ENCODE measurements at places on chromosomes 1 and 21.

- no peak for DNase-seq
Measured at GRCh38 chr1:112247036-112247597, 148.9 kb upstream of the CTTNBP2NL start.

- no peak for DNase-seq
Measured at GRCh38 chr1:225771661-225772322, 5.8 kb upstream of the SRP9 start.

DNA sequence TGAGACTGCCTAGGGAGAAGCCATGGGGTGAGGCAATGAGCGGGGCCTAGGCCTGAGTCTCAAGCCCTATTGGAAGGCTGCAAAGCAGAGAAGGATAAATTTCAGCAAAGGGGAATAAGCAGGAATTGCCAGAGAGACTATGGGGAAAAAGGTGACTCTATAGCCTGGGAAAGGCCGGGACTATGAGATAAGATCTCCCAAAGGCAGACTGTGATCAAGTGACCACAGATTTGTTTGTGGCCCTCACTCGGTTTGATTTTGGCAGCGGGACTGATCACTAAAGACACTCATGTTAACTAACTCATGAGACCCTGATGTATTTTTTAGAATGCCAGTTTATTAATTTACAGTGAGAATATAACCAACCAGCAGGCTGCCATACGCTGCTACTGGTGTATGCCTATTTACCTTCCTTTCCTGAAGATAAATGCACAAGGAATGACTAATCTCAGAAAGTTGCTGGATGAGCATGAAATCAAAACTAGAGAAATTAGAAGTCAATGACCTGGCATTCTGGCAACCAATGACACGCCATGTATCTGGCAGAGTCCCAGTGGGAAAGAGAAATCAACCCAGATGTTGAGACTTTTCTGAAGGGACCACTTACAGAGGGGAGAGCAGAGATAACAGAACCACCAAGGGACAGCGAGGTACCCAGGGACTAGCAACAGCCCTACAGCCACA is 4.3 kb downstream of the HSF2BP start:
- no peak for DNase-seq

DNA sequence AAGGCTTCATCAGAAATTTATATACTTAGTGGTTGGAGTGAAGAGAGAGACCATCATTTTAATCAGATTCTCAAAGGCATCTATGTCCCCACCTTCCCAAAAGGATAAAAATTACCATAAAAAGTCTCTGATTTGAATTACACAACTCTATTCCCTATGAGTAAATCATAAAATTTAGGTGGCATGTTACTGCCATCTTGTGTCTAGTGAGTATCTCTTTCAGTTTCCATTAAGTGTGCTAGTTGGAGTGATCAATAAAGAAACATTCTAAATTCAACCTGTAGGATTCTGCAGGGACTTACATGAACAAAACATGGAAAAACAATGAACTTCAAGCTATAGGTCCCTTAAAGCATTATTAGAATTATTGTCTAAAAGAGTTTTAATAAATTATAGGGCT is 655.4 kb downstream of the LTN1 start:
- DNase-seq = no peak

DNA sequence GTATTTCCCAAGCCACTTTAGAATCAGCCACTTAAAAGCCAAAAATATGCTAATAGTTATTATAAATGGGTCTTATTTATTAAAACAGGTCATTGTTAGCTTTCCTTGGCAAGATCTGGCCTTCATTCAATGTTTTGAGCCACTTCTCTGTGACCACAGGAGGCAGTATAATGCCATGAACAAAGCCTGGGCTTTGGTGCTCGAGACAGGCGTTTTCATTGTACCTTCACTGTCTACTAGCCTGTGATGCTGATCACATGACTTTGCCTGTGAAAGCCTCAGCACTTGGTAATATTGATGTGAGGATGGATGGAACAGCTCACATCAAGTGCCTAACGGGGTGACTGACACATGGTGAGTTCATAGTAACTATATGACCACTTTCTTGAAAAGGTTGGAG is 217.0 kb downstream of the RWDD3 start:
- DNase-seq = no peak

GRCh38 chr21:38219049-38219628 is 37.7 kb upstream of the KCNJ15 start:
- peak; percentile 5 for DNase-seq

DNA sequence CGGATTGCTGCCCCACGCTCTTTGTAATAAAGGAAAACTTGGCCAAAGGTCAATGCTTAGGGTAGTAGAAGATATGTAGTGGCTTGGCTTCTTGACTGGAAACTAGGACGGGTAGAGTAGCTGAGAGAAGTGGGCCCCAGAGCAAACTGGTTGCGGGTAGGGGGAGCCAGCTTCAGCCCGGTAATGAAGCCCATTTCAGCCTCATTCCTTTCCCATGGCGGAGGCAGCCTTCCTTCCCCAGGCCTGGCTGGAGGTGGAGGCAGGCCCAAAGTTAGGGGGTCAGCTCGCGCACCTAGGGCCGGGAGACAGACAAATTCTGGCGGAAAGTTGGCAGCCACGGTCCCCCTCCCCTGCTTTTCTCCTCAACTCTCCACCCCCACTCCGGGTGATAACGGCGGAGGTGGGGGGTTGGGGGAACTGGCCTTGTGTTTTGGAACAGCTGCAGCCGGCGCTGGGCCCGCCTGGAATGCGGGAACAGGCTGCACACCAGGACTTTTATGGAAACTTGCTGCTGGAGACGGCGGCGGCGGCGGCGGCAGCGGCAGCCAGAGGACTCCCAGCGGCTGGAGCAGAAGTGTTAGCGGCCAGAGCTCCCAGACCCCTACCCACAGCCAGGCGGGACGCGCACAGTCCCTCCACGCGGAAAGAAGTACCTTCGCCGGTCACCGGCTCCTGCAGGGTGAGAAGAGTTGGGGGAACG is at the start of gene NEXN:
TSS of gene NEXN (plus strand) at position 544 of the 700 bp plus-strand sequence. CDS start 27,483 bp downstream, outside the sequence.
- no peak for DNase-seq

- no peak for DNase-seq
Measured at GRCh38 chr1:207983044-207983635, 72.2 kb upstream of the CD34 start.

DNA sequence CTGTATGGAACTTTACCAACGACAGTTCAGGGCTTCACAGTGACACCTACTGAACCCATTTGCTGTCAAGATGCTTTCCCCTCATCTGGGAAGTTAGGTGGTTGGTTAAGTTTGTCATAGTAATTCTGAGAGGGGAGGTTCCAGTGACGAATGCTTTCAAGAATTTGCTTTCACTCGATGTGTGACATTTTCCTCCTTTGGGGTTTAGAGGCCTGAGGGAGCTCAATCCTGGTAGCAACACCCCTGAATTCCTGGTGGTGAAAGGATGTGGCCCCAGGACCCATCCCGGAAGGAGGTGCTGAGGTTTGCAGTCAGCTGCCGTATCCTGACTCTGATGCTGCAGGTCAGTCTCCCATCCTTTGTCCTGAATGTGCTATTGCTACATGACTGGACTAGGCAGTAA is 2.8 kb downstream of the PIGV start:
- no peak for DNase-seq

DNA sequence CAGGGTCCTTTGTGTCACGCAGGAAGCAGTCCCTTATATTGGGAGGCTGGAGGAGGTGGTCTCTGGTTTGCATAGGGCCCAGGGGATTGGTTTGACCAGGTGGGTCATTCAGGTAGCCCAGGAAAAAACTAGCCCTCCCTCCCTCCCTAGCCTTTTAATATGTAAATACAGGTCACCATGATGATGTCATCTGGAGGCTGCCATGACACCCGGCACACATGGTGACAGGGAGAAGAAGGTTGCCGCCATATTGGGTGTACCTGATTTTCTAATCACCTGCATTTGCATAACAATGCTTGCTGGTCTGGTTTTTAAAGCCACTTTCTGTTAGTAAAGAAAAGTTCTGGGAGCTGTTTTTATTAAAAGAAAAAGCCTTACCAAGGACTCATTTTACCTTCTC is 791.0 kb upstream of the ADGRL4 start:
- no peak for DNase-seq

- DNase-seq = no peak
Measured at GRCh38 chr1:65054481-65054880, 88.1 kb upstream of the JAK1 start.

DNA sequence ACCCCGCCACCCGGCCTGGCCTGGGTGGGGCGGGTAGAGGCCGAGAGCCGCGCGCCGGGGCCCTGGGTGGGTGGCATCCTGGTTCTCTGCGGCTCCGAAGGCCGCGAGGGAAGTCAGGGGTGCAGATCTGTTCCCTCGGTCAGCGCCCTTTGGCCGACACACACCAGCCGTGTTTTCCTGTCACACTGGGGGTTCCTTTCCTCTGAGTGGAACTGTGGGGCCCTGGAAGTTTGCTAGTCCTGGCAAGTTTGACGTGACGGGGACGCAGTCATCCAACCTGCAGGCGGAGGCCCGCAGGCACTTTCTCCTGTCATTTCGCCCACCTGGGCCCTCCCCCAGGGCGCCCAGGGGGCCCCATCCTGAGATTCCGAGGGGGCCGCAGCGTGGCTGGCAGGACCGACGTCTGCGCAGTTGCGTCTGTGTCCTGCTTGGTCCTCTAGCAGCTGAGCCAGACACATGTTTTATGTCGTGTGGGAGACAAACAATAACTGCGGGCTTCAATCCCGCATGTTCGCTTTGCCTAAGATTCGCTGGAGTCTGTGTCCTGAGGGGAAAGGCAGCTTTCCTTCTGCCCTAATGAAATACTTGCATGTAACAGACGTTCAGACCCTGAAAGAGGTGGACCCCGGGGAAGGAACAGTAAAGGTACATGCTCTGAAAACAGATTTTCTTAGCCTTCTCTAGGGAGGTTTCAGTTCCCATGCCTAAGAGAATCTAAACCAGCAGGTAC is 1.5 kb downstream of the FAM163A start:
- DNase-seq = no peak

- no peak for DNase-seq
Measured at GRCh38 chr1:170354246-170354645, 177.7 kb upstream of the GORAB start.

DNA sequence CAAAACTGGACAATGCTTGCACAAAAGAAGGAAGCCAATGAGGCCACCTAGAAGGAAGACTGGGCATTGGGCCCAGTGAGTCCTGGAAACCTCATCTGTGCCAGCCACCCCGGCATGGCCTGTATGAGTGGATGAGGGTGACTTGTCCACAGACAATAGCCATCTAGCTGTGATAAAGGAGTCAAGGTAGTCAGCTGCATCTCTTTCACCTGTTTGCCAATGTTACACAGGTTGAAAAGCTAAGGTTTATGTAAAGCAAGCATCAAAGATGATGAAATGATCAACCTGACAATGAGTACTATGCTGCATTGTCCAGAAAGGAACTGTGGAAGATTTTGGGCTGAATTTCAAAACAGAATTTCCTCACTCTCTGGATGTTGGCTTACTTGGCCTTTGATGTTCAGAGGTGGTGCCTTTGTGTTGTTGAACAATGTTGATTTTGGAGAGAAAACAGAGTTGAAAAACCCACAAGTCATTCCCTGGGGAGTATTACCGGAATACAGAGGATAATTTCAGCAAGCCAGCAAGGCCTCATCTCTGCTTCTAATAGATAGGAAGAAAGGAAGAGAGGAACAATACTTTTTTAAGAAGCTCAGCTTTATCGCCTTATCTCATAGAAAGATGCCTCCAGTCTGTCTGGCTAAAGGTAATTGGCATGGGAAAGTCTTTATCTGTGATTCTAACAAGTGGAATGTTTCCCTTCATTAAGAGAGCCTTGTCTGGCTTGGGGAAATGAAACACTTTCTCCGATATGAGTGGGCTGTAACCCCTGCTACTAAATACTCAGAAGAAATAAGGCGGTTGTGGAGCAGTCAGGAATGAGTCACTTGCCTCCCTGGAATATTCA is 11.4 kb upstream of the SELE start:
- DNase-seq = no peak

GRCh38 chr1:93917302-93917701 is 8.1 kb upstream of the GCLM start:
- DNase-seq = no peak

DNA sequence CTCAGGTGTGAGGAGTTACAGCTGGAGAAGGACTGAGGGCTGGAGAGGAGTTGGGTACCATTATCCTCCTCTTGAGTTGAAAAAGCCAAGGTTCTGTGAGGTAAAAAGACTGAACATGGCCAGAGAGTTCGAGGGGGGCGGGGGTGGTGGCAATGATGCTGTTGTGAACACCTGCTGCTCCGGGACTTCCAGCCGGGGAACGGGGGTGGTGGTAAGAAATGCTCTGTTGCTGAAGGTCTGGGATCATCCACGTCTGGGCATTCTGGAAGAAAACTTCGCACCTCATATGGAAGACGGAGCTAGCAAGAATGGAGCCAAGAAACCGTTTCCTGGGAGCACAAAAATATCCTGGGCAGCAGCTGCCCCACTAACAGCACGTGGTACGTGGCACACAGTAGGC is 20.1 kb upstream of the ALPL start:
- DNase-seq = no peak

DNA sequence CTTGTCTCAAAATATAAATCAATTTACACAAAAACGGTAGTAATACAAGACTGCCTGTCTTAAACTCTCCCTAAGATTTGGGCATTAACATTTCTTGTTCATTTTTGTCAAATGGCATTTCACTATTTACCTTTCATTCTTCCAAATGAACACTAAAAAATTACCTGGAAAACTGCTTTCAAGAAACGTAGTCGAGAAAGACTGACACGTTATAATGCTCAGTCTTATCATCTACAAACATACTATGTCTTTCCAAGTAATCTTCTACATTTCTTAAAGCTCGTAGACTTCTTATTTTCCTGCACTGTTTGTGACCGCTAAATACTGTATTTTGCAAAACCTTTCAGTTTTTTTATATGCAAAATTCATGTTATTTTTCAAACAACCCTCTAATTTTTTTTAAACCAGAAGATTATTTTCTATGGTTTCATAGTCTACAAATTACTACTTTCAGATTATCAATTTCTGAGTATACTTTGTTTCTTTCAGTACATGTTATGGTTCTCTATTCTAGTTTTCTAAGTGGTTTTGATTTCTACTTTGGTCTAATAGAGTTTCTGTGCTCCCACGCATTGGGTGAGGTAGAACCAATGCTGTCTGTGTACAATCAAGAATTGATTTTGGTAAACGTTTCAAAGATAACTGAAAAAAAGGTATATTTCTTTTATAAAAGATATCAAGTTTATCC is 336.4 kb downstream of the SMYD3 start:
- no peak for DNase-seq

DNA sequence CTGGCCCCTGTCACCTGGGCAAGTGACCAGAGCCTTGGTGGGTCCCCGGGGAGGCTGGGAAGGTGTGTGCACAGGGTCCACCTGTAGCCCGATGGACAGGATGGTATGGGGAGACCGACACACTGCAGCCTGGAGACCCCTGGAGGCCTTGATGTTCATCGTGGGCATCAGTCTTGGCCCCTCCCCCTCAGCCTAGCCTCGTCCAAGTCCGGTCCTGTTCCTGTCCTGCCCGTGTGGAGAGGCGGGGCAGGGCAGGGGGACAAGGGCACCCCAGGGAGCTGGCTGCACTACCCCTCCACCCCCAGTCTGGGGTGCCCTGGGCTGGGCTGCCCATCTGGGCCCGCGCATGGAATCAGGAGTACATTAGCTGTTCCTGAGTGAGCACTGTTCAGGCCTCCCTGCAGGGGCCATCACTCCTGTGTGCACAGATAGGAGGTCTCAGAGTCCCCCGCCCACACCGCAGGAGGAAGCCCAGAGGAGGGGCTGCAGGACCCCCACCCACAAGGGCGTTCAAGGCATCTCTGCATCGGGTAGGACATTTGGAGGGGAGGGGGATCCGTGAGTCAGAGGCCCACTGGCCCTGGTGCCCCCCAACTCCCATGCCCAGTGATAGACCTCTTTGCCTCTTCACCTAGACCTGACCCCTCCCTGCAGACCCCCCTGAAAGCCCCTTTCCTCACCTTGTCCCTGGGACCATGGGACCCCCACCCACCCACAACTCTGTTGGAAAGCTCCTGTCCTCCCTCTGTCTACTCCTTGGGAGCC is 63.2 kb downstream of the WNT9A start:
- DNase-seq = no peak

Measured in AG04449 (cell line).